ENCODE measurements at places on chromosomes 6 and 20.

DNA sequence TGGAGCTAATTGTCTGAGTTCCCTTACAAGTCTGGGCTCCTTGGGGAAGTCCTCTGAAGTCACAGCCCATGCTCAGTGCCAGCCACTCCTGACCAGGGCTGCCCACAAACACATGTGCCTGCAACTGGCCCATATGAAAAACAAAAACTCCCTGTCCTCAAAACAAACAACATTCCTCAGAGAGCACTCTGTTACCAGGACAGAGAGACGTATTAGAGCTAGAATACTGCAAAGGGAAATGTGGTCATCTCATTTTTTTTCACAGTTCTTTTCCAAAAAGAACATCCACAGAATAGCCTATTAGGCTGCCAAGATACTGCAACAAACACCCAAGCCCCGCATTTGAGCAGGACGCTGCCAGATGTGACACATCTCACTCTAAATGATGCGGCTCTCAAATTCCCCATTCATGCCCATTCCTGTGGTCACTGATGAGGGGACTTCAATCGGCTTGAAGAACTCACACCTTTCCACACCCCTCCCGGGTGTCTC is 71.1 kb downstream of the SLC22A23 start:
- no peak for DNase-seq

GRCh38 chr6:161318456-161318855 is 44.6 kb upstream of the AGPAT4 start:
- no peak for DNase-seq

GRCh38 chr6:41257369-41258195 is 28.9 kb downstream of the TREM1 start:
- peak; percentile 59 for DNase-seq

GRCh38 chr6:106110164-106110826 is 24.2 kb downstream of the PRDM1 start:
- no peak for DNase-seq

DNA sequence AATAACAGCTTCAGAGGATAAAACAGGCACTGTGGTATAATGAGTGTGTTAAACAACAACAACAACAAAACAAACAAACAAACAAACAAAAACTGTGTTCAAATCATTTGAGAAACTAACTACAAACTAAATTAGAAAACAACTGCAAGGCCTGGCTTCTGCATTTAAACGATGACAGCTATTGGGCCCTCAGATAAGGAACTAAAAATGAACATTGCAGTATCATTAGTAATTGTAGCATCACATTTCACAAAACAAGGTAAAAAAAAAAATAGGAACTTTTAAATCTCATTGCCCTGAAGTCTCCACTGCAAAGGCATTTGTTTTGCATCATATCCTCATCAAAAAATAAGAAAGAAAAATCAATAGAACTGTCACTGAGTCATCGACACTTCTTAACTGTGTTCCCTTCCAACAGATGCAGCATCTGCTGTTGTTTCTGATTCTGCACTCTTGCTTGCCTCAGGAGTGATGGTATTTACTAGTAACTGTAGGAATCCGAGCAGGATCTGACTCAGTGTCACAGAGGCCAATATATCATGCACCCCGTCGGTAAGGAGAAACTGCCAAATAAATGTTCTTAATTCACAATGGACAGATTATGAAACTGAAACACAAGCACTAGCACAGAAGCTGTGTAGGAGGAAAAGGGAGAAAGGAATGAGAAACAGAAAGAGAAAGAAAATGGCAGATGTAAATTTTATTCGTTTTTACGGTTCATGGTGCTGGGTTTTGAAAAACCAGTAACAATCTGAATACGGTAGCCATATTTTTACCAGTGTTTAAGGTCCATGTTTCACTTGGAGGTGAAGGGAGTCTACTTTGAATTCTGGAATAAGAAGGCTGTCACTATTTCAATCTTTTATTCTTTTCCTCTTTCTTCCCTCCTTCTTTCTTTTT is 365.7 kb upstream of the EPHA7 start:
- DNase-seq, result no peak

- DNase-seq, result peak; percentile 51
Measured at GRCh38 chr6:100466410-100467128, 1.8 kb upstream of the SIM1 start.

GRCh38 chr6:120945905-120946594 is 388.2 kb downstream of the TBC1D32 start:
- DNase-seq, result no peak

DNA sequence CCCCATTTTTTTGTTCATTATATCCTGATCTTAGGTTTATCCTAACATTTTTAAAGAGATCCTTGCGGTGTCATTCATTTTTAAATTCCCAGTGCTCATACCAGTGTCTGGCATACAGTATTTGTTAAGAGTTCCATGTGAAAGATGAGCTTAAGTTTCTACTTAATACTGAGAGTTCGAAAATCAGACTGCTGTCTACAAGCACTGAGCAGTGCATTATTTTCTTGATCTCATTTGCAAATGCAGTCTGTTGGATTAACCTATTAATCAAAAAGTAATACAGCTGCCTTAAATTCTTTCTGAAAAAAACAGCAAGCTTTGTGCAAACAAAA is 663 bp downstream of the COQ3 start:
- no peak for DNase-seq

GRCh38 chr6:139839506-139840156 is 465.2 kb upstream of the CITED2 start:
- DNase-seq, result no peak

DNA sequence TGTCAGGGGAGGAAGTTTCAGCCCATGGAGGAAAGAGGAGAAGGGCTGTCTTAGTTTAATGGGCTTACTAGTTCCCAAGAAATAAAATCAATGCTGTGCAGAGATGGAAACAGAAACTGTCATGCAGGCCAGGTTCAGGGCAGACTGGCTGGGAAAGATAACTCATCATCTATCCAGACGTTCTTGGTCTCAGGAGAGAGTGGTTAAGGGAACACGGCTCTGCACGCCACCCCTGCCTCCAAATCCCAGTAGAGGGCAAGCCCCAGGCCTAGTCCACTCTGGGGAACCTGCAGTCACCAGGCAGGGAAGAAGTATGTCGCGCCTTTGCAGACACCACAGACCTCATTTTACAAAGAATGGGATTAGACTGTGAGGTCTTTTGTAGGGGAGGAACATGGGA is 12.5 kb downstream of the ALDH8A1 start:
- DNase-seq, result no peak

GRCh38 chr6:6712449-6713403 is 124.2 kb downstream of the LY86 start:
- DNase-seq, result peak; percentile 33

- DNase-seq, result no peak
Measured at GRCh38 chr6:149646599-149646998, 1.9 kb downstream of the KATNA1 start.

DNA sequence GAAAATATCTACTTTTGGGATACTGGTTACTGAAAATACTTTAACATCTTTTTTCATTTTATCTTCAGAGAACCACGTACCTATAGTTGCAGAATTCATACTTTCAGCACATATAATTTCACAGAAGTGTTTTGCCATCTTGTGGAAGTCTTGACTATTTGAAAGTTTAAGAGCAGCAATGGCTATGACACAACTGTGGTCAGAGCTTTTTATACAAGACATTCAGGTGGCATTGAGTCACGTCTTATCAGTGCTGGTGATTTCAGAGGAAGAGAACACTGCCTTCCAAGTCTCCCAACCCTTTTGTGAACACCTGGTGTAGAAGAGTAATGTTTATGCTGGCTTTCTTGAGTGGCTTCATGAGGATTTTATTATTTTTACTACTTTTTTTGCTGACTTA is 171.6 kb downstream of the ARID1B start:
- no peak for DNase-seq

DNA sequence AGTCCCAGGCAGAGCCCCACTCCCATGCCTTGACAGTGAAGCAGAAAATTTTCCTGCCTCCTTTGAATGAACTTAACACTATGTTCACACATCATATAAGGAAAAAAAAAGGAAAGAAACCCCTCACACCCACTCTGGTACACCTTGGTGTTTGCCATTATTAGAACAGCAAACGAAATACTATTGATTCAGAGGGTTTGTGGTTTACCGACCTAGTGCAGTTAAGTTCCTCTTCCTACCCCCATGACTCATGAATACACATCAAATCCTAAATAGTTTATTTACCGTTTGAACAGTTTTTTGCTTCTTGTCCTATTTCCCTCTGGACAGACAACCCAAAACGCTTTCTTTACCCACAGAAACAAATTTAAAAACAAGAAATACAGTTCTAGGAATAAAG is 237.7 kb downstream of the FOXA2 start:
- no peak for DNase-seq

- DNase-seq, result no peak
Measured at GRCh38 chr6:47974106-47974505, 136.9 kb downstream of the PTCHD4 start.

DNA sequence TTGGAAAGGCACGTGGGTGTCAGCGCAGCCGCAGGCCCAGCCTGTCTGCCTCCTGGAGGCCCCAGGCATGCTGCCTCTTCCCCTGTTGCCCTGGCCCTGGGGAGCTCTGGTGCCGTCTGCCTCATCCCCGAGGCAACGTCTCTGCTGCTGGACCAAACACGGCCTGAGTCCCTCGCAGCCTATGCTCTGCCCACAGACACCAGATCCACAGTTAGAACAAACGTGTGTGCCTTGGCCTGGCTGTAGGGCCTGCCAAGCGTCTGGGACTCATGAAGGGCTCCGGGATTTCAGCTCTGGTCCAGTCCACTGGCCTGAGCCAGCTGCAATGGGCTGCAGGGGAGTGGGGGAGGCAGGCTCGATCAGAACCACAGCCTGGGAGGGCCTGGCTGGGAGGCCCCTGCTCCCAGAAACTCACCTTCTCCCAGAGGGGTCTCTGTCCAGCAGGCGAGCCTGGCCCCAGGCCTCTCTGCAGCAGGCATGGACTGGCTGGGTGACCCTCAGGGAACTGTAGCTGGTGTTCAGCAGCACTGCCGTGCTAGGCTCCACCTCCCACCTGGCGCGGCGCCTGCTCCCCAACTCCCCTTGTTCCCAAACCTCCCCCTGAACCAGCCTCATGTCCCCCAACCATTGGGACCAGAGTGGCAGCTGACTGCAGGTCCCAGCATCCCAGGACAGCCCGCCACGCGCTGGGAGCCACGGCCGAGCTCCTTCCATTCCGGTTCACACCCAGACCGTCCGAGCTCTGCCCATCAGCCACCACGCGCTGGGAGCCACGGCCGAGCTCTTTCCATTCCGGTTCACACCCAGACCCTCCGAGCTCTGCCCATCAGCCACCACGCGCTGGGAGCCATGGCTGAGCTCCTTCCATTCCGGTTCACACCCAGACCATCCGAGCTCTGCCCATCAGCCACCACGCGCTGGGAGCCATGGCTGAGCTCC is 197.0 kb downstream of the DLL1 start:
- DNase-seq, result no peak

- DNase-seq, result no peak
Measured at GRCh38 chr6:90709431-90709996, 122.6 kb upstream of the MAP3K7 start.

DNA sequence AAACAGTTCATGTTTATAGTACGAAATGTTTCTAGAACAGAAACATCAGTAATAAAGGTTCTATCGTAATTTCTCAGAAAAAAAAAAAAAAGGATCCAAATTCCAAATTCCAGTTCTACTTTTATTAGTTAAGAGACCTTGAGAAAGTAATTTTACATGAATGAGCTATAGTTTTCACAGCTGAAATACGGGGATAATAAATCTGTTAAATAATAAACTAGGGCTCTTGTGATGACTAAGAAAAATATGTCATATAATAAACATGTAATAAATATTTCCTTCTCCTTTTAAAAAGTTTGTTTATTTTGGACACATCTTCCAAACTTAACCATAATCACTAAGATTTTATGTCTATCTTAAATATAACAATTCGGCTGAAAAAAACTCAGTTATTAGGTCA is 17.8 kb downstream of the RARS2 start:
- no peak for DNase-seq

- DNase-seq, result no peak
Measured at GRCh38 chr20:53739799-53740785, 146.5 kb upstream of the ZNF217 start.

- DNase-seq, result no peak
Measured at GRCh38 chr20:22470620-22471026, 113.7 kb downstream of the FOXA2 start.

- DNase-seq, result no peak
Measured at GRCh38 chr20:11992426-11992825, 74.7 kb downstream of the BTBD3 start.

DNA sequence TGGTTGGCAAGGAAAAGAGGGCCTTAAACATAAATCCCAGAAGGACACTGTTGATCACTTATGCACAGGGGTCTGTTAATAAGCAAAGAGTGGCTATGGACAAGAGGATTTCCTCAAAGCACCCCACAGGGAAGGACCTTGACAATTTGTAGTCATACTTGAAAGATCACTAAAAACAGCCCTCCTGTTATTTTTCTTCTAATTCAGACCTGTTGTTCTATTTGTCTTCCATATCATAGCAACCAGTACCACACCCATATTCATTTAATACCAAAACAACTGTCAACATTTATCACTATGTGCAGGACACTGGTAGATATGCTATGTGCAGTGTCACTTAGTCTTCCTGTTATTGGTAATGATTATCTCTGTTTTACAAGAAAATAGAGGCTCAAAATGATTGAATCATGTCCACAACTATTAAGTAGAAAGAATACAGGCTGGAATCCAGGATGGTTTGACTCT is 3.2 kb upstream of the DYNLRB1 start:
- no peak for DNase-seq

DNA sequence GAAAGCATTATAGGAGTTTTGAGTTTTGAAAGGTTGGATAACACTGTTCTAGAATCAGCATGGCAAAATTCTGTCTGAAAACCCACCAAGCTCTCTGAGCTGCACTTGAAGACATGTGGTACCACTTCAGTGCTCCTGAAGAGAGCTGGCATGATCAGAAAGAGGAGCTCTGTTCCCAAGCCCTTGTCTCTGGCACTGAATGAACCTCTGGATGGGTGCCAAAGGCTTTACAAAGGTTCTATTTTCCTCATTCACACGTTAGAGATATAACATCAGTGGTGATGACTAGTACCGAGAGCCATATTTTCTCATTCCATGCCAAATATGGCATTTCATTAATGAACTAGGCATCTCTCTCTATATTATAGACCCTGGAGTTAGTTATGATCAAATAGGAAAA is 301.8 kb upstream of the ID4 start:
- no peak for DNase-seq

GRCh38 chr6:36962874-36963273 is 8.3 kb downstream of the PI16 start:
- DNase-seq, result no peak

DNA sequence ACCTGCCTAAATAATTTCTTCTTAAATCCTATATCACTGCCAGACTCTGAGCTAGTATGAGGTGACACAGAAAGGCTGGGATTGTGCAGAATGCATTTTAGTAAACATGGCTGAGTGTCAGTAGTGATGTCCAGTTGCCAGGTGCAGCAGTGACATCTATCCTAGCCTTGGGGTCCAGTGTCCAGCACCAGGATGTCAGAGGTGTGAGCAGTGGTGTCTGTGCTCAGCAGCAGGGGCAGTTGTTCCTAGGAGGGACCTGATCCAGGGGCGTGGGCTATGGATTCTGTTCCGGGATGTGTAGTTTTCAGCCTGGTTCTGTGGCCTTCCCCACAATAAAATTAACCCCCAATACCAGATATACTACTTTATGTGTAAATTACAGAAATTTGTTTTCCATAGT is 6.0 kb downstream of the HLA-C start:
- no peak for DNase-seq

GRCh38 chr6:168232528-168232927 is 87.0 kb downstream of the DACT2 start:
- no peak for DNase-seq

- no peak for DNase-seq
Measured at GRCh38 chr6:92109956-92110355, 1309.4 kb downstream of the EPHA7 start.

- DNase-seq, result no peak
Measured at GRCh38 chr20:36856691-36857635, 19.0 kb upstream of the TLDC2 start.

All from SHP77 treated with DMSO at 0.1 percent for 48 hours (cell line).